ENCODE measurements at places on chromosomes 2 and 18.

DNA sequence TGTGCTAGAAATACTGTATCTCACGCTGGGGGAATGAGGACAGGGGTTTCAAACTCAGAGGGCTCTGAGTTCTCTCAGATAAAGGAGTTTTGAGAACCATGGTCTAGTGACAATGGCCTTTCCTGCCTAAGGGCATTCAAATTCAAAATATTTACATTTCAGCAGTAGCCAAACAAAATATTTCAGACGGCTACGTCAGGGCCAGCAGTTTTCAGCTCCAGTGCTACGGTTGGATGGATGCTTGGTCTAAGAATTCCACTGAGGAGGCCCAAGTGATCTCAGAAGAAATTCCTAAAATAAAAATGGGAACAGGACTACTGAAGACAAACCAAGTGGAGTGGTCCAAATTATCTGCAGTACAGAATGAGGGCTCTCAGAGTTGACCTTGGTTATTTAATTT is 41.1 kb upstream of the SCG2 start:
- no peak for DNase-seq

DNA sequence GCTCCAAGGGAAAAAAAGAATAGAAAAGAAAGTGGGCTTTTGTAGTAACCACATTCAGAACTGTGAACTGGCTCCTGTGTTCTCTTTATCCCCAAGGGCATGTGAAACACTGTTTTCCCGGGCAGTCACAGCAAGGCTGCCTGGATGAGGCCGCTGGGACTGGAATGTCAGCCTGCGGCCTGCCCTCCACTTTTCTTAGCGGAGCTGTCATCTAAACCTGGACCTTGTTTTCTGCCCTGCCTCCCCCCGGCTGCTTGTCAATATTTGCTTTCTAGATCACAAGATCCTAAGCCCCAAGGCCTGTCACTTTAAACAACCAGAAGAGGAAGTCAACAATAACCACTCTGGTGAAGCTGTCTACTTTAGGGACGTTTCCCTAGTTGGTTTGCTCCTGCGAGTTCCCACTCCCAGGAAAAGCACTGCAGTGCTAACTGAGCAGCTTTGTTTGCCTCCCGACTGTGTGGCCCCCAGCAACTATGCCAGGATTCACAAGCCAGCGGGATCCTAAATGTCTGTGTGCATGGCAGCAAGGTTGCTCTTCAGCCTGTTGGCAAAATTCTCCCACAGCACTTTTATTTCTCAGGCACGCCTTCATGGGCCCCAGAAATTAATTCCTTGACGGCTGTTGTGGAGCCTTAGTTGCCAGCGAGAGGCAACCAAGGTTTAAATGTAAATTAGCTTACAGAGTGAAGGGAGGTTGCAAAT is 30.6 kb downstream of the SOWAHC start:
- DNase-seq: peak; percentile 21

- no peak for DNase-seq
Observed at GRCh38 chr2:128198656-128199055, 107.7 kb downstream of the UGGT1 start.

- DNase-seq: no peak
Observed at GRCh38 chr2:22020091-22020742, 896.4 kb downstream of the TDRD15 start.

DNA sequence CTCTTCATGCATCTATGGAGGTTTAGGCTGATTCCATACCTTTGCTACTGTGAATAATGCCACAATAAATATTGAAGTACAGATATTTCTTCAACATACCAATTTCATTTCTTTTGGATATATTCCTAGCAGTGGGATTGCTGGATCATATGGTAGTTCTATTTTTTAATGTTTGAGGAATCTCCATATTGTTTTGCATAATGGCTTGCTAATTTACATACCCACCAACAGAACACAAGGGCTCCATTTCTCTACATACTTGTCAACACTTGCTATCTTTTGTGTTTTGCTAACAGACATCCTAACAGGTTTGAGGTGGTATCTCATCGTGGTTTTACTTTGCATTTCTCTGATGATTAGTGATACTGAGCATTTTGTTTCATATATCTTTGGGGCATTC is 253.2 kb downstream of the ZNF804A start:
- DNase-seq: no peak

GRCh38 chr2:199764273-199764800 is 86.7 kb downstream of the FTCDNL1 start:
- DNase-seq: no peak

DNA sequence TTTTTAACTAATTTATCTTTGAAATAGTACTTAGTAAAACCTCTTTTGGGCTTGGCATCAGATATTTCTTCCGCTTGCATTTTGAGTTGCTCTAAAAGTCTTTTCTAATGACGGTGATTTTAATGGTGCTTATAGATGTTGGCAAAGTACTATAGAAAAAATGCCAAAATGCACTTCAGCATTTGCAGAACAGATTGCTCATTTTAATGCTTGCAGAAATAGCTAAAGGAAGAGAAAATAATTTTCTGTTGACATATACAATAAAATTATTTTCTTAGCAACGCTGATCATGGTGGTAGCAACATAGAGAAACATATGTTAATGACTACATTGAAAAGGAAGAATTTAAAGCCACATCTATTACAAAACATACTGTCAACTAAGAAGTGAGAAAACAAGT is 170.7 kb downstream of the STK39 start:
- no peak for DNase-seq

DNA sequence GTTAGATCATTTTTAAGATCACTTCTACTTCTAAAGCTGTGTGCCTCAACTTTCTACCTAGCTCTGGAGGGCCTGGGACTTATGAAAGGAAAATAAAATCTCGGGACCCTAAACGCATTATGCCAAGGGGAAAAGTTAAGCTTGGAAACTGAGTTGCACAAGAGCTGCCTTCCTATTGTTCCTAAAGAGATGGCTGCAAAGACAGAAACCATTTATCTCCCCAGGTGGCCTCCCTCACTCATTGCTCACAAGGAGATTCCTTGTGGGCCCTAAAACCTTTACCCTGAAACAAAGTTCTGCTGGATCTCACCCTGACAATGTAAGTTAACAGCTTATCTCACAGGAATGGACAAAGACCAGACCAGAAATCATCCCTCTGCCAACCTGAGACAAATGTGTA is 26.8 kb downstream of the TUBB6 start:
- no peak for DNase-seq
